WTC11 (cell line): ENCODE measurements at places on chromosomes 6 and 20. TPM values are rescaled to one million over a fixed set of nuclear protein-coding genes. Genes with fewer than 3 reads are reported as not detected.

DNA sequence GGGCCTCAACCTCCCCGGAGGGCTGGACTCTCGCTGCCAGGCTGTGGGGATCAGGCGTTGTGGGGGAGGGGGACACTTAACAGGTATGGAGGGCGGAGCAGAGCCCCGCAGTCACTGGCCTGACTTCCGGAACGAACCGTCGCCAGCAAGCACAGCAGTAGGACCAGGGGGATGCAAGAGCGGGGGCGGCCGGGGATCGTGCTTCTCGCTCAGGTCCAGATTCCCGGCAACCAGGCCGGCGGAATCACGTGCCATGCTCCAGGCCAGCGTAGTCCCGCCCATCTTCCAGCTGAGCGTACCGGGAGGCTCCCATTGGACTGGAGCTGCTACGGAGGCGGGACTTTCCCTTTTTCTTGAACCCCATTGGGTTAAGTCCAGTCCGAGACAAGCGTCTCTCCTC, 10.0 kb upstream of the POU5F1 start:
- DNase-seq: peak; percentile 87

GRCh38 chr20:11539450-11539849, 378.2 kb upstream of the BTBD3 start:
- DNase-seq: no peak

The STMN3 gene
- 53.0 to 65.6 TPM (median 53.4 TPM) in 3 replicates for total RNA-seq

DNA sequence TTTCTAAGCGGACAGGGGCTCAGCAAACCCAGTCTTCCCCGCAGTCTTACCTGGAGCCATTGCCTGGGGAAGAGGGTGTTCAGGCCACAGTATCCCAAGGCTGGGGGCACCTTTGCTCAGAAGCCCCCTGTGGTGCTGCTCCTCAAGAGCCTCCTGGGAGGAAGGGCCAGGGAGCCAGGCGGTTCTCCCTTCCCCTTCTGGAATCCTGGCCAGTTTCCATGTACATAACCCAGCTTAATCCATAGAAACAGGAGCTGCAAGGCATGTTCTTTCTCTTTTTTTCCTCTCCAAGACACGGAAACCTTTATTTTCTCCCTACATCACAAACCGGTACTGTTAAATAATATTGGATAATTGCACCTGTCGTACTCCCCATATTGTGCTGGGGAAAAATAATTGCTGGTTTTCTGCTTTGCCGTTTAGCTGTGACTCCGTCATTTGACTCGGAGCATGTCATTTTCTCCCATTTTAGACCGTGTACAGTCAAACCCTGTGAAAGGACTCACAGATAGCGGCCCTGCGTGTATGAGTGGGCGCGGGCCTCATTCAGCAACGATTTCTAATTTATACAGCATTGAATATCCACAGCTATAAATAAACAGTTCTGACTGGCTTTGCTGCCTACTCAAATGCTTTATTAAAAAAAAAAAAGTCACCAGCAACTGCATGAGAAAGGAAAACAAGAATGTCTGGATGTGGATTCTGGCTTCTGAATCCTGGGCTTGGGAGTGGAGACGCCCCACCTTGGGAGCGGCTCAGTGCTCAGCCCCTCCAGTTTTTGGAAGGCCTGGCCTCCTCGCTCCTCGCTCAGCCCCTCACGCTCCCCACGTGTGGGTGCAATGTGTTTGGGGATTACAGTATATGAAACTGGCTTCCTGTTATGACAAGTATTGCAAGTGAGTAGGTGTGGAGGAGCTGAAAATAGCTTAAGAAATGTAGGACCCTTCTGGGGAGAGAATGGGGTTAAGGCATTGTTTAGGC, 67.3 kb downstream of the ADTRP start:
- no peak for DNase-seq

DNA sequence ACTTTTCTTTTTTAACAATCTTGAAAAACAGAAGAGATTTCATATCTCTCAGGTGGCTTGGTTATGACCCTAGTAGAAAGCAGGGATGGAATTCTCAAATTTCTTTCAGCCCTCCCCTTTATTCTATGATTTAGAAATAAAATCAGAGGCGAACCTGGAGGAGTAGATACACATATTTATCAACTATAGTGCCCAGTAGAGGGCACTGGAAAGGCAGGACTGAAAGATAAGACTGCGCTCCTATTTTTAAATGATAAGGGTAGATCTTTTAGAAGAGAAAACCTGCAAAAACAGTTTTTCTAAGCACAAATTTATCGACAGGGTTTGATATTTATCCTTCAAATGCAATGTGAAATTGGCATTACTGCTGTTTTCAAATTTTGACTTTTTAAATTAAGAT, 1296.6 kb downstream of the EPHA7 start:
- no peak for DNase-seq

The DEFB132 gene
- not detected in 3 replicates for total RNA-seq

DNA sequence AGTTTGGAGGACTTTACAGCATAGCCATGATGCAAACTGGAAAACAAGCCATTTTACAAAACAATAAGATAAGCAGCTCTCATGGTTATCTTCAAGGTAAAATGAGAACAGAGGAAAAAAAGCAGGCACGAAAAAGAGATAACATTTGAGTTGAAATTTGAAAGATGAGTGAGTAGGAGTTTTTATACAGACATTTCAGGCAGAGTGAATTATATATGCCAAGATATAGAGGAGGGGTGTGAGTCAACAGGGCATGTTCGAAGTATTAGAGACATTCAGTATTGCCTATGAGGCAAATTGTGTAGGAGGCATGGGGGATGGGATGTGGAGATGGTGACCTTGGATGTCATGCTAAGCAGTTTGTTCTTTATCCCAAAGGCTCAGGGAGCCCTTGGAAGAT, 240.5 kb upstream of the MAN1A1 start:
- DNase-seq: no peak

The TSPYL1 gene
- 62.4 to 68.6 TPM (median 64.3 TPM) in 3 replicates for total RNA-seq

The LHFPL5 gene
- not detected in 3 replicates for total RNA-seq
